ENCODE measurements at places on chromosomes 2 and 18.

DNA sequence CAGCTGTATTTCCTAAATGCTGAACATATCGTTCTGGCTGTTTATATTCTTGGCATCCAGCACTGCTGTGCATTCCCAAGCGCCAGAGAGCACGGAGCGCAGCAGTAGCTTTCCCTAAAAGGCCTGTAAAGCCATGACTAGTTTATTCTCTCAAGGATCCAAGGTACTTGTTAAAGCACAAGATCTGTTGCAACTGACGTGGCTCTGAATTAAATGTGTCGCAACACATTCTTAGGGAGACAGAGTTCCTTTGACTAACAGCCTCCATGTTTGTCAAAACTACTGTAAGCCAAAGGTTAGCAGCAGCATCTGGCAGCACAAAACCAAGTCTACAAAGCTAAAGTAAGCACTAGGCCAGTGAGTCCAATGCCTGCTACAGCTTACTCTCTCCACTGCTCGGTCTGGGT lies 188.6 kb upstream of the FN1 start:
- DNase-seq: no peak

DNA sequence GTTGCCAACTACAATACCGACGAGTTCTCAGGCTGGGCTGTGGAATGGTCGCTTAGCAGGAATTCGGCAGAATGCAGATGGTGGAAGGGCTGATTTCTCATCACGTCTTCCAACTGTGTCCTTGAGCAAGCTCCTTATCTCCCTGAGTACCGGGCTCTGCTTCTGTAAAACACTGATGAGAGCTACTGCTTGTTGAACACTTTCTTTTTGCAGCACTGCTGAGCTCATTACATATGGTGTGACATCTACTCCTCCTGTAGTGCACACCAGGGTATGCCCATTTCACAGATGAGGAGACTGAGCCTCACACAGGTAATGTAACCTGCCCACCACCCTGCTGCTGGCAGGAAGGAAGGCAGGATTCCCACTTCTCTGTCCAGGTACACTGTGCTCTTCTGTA lies 8.3 kb downstream of the IL1R2 start:
- no peak for DNase-seq

DNA sequence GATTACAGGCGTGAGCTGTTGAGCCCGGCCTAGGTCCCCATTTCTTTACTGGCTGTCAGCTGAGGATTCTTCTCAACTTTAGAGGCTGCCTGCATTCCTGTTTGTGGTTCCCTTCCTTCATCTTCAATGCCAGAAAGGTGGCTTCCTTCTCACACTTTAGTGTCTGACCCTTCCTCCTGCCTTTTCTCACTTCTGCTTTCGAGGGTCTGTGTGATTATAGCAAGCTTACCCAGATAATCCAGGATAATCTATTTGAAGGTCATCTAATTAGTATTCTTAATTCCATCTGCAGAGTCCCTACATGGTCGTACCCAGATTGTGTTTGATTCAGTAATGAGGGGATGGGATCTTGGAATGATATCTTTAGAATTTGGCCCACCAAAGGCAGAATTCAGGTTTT lies 157.4 kb downstream of the TANC1 start:
- DNase-seq: no peak

GRCh38 chr2:74489906-74490305 lies 7.0 kb downstream of the TTC31 start:
- DNase-seq: no peak

- peak; percentile 46 for DNase-seq
Measured at GRCh38 chr18:13464432-13465123, 246.0 kb downstream of the LDLRAD4 start.

DNA sequence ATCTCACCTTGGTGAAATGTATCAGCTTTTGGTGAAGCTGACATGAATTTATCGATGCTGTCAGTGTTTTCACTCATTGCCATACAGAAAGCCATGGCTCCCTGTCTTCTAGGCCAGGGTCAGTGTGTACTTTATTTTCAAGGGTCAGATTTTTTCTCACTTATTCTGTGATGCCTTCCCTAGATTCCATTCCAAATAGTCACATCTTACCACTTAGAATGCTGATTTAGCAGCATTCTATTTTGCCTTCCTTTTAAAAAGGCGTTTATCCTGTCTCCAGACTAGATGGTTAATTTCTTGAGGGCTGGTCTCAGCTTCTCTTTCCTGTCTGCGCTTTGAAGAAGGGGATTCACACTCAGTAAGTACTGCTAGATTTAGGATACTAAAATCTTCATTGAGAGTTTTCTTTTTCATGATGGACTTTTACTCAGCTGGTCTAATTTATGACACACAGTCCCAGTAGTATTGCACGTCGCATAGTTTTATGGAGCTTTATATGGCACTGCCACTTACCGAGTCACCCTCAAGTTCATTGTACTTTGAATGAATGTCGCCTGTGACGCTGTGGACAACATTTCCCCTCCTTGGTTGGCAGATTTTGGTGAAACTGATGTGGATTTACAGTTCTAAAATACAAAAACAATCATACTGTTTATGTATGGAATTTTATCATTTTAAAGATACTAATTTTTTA lies 194.0 kb downstream of the ZNF407 start:
- no peak for DNase-seq

DNA sequence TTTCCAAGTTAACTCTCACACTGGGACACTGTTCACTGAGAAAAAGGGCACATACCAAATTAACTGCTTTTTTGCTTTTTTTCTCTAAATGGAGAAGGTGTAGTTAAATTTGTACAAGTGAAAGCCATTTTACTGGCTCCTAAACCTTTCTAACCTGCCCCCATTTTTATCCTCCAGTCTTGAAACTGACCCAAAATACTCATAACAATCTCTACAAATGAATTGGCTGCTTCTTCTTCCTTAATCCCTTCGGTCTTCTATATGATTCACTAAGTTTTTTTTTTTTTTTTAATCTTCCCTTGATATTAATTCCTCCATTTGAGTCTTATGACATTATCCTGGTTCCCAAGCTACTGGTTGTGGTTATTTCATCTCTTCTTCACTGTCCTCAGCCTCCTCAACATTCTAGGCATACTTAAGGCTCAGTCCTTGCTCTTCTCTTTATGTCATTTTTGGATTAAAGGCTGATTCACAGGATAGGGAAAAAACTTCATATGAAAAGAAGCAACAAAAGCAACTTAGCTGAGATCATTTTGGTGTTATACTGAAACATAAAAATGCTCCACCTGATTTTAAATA lies 19.8 kb downstream of the ORC2 start:
- no peak for DNase-seq

DNA sequence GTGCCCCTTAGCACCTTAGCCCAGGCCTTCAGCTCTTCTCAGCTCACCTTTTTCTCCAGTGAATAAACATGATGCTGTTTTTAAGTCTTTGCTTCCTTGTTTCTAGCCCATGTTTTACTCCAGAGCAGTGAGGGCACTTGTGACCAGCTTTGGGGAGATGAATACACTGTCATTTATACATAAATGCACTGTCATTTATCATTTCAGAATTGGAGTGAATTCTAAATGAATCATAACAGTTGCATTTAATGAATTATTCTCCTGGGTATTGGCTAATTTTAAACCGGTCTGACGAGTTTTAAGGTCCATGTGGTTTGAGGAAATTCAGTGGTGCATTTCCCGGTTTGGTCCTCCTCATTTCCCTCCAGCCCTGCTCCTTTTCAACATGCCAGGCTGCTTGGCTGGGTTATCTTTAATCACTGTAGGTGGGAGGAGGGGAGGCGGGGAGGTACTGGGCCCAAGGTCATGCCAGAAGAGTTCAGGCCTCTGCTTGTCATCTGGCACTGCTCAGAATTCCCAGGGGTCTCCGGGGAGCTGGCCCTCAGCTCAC lies 23.9 kb downstream of the PRKCE start:
- DNase-seq: no peak

- DNase-seq: no peak
Measured at GRCh38 chr2:233223059-233223894, 28.2 kb upstream of the ATG16L1 start.

DNA sequence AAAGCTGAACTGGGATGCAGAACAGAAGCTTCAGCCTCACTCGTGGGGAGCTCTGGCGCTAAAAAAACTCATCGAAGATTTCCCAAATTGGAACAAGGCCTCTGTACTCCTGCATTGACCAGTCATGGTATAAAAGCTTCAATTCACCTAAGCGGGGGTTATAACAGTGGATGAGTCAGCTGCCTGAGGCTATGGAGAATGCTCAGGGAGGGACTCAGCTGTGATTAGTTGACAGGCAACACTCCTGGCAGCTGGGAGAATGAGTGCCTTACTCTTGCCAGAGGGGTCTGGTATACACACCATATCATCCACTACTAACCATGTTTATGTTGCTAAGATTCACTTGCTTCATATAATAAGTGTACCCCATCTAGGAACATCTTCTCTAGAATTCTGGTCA lies 350.6 kb upstream of the VRK2 start:
- DNase-seq: no peak

DNA sequence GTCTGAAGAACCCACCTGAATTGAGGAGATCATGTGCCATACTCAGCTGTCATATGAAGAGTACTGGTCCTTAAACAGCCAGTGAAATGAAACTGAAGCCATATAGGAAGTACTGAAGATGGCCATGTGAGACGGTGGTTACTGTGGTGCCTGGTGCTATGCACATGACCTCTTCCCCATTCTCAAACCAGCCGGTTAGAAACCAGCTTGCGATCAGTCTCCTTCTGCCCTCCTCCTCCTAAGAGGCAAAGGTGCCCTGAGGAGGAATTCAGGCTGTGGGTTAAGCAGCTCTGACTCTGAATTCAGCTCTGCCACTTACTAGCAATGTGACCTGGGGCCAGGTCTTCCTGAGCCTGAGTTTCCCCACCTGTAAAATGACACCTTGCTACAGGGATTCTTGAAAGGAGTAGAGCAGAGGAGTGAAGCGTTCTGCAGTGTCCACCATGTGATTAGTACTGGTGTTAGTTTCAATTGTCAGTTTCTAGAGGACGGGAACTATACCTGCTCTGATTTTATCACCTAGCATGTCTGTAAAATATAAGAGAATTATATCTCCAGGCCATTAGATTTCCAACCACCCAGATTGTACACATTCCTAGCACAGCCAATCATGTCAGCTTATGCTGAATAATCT lies 5.1 kb downstream of the FECH start:
- DNase-seq: no peak

DNA sequence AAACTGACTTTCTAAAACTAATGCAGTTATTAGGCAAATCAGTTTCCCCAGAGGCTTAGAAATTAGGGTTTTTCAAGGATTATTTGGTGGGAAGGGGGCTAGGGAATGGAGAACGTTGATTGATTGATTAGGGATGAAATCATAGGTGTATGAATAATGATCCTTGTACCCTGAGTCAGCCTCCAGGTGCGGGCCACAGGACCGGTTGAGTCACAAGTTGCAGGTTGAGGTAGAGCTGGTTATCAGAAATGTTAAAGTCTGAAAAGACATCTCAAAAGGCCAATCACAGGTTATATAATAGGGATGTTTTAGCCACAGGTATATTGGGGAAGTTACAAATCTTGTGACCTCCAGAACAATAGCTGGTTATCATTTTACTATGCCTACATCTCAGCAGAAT lies 341.8 kb upstream of the GULP1 start:
- DNase-seq: no peak

DNA sequence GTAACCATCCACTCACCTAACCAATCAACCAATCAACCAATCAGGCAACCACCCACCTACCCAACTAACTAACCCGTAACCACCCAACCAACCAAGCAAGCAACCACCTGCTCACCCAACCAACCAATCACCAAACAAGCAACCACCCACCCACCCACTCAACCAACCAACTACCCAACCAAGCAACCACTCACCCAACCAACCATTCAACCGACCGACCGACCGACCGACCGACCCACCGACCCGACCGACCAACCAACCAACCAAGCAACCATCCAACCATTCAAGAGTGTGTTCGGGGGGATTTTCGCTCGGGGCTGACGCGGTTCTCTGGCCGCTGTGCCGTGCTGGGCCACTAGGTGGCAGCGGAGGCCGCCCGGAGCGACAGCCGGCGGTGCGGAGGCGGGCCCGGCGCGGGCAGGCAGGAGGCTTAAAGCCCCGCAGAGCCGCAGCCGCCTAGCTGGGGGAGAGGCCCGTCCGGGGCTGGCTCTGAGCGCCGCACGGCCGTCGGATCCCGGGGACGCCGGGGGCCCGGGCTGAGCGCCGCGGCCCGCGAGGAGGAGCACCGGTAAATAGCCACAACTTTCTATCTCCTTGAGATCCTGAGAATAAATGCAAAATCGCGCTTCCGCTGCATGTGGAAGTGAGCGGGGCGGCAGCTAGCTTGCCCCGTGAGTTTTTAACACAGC lies at the start of gene MC5R:
Gene MC5R (plus strand): TSS at position 443 of the 689 bp plus-strand sequence. CDS start 1,617 bp downstream, outside the sequence.
- peak; percentile 76 for DNase-seq

DNA sequence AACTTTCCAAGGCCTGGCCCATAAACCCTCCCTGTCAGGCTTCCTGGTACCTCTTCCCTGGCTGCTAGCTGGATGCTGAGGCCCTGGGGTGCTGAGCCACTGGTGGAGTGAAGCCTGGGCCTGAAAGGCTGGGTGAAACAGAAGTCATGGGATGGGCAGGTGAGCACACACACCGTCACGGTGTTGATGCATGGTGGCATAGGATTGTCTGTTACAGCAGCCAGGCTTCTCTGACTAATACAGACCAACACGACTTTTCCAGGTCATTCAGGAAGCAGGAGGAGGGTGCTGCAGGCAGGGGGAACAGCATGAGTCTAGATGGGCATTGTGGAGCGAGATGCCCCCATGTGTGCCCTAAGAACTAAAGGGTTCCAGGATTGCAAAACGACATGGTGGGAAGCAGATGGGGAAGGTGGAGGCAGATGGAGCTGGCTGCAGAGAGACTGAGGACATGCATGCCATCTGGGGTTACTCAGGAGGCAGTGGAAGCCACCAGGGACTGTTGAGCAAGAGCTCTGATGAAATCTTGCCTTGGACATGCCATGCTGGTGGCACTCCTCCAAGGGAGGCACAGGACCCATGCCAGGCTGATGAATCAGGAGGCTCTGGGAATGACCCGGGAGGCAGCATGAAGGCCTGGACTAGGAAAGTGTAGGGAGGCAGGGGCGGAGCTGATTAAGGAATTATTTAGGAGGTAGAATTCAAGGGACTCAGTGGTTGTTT lies 480.9 kb downstream of the TSN start:
- no peak for DNase-seq

- DNase-seq: no peak
Measured at GRCh38 chr2:161141033-161141432, 19.2 kb upstream of the TANK start.

- no peak for DNase-seq
Measured at GRCh38 chr2:239318790-239319661, 81.8 kb downstream of the HDAC4 start.

DNA sequence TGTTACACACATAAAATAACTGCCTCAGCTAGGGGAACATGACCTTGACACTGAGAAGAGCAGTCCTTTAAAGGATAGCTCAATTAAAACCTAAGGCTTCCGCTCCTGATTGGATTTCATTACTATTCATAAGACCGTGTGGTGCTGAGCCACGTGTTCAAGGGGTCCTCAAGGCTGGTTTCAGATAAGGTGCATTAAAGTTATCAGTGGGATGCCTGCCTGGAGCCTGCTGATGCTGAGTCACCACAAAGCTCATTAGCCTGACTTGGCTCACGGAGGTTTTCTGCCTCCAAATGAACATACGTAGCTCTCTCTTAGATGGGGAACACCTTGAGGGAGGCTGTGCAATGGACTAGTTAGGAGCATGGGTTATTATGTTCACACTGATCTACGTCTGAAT lies 518.9 kb downstream of the TDRD15 start:
- no peak for DNase-seq

GRCh38 chr2:73891276-73891901 lies 1.4 kb upstream of the ACTG2 start:
- no peak for DNase-seq

GRCh38 chr2:102184568-102184967 lies 2.3 kb upstream of the IL1RL2 start:
- no peak for DNase-seq

- DNase-seq: no peak
Measured at GRCh38 chr2:20222769-20223406, 2.0 kb downstream of the SDC1 start.

All from stimulated activated CD4-positive, alpha-beta T cell treated with anti-CD3 and anti-CD28 coated beads, Interleukin-12 subunit alpha, Interleukin-12 subunit beta, amount 100 ng/mL, for 4 hours (primary cell).